Neuronal stem cell (in vitro differentiated cells): ENCODE measurements at places on chromosomes 5 and 9.
A peak's percentile ranks its signal among the peaks of the same experiment; 100 is the strongest.

- no peak overlapping the region for H3K4me3 ChIP-seq
- no peaks in the 10 kb centered on the region for H3K36me3 ChIP-seq
- no peak overlapping the region for H3K27ac ChIP-seq
- no peak for DNase-seq
- no peaks in the 10 kb centered on the region for H3K4me1 ChIP-seq
Measured at GRCh38 chr9:83041771-83042170, 21.2 kb downstream of the RASEF start.

DNA sequence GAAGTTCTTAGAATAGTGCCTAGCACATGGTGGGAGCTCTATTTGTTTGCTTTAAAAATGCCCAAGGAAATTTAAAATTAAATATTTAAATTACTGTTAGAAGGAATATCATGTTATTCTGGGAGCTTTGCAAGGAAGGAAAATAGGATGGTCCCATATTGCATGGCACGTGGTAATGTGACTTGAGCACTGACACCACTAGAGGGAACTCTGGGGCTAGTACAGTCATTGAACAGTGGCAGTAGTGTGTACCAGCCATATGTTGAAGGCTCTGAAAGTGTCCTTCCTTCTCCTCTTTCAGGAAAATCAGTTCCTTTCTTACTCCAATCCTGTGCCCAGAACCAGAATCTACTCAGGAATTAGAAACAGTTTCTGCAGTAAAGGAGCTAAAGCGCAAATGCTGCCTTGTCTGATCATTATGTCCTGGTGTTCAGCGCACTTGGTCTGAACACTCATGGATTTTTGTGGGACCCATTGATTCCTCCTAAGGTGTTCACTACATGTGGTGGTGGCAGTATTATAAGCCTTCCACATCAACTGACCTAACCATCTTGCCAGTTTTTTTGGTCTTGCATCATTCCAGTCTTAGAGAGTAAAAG lies 54.1 kb downstream of the GDA start:
- H3K4me3 ChIP-seq: no peak overlapping the region
- DNase-seq: no peak
- H3K36me3 ChIP-seq: no peaks in the 10 kb centered on the region

DNA sequence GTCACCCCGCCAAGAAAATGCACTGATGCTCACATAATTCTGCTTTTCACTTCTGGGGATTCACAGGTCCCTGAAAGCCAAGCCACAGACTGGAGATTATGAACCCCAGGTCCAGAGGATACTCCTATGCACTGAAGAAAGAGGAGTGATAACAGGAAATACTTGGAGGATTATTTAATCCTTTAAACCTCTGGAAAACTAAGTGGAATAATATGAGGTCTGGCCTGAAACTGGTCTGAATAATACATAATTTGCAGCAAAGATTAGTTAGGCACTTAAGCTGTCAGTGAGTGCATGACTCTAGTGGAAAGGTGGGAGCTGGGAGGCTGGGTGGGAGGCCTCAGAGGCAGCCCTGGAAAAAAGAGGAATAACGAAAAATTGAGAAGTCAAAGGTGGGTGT lies 45.7 kb downstream of the MARCHF3 start:
- no peaks in the 10 kb centered on the region for H3K36me3 ChIP-seq
- DNase-seq: no peak
- H3K4me3 ChIP-seq: no peak overlapping the region
- H3K4me1 ChIP-seq: no peaks in the 10 kb centered on the region
- no peaks in the 10 kb centered on the region for H3K27me3 ChIP-seq
- no peak overlapping the region for H3K27ac ChIP-seq

GRCh38 chr5:159855476-159856191 lies 60.6 kb upstream of the ADRA1B start:
- no peaks in the 10 kb centered on the region for H3K27me3 ChIP-seq
- H3K4me3 ChIP-seq: no peak overlapping the region
- H3K27ac ChIP-seq: no peak overlapping the region
- H3K4me1 ChIP-seq: no peaks in the 10 kb centered on the region
- H3K36me3 ChIP-seq: no peaks in the 10 kb centered on the region
- no peak for DNase-seq

DNA sequence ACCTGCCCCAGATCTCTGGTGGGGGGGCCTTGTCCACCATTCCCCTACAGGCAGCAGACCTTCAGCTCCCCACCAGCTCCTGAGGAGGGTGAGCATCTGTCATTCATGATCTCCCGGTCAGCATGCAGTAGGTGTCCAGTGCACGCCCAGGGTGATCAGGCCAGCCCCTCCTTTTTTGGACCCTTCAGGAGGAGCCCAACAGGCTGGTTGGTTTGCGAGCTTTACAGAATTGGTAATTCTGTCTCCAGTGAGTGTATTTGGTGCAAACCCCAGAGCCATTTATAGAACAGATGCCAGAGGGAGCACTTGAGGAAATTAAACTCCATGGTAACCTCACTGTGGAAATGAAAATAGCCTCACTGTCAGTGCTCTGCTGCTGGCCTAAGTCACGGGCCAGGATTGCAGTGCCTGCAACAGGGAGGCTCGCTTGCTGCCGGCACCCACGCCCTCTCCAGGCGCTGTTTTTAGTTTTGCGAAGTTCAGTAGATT lies 23.4 kb downstream of the WNK2 start:
- no peaks in the 10 kb centered on the region for H3K36me3 ChIP-seq
- no peaks in the 10 kb centered on the region for H3K27me3 ChIP-seq
- H3K27ac ChIP-seq: no peak overlapping the region
- no peak for DNase-seq

- H3K4me3 ChIP-seq: no peak overlapping the region
- peak overlapping the region; percentile 26 for H3K27ac ChIP-seq
- peaks cover 11% of the 10 kb centered on the region for H3K36me3 ChIP-seq
- DNase-seq: no peak
- H3K27me3 ChIP-seq: no peaks in the 10 kb centered on the region
- peaks cover 40% of the 10 kb centered on the region for H3K4me1 ChIP-seq
Measured at GRCh38 chr9:79693750-79694149, 122.0 kb downstream of the TLE4 start.
